ENCODE measurements at places on chromosomes 7 and 10.

DNA sequence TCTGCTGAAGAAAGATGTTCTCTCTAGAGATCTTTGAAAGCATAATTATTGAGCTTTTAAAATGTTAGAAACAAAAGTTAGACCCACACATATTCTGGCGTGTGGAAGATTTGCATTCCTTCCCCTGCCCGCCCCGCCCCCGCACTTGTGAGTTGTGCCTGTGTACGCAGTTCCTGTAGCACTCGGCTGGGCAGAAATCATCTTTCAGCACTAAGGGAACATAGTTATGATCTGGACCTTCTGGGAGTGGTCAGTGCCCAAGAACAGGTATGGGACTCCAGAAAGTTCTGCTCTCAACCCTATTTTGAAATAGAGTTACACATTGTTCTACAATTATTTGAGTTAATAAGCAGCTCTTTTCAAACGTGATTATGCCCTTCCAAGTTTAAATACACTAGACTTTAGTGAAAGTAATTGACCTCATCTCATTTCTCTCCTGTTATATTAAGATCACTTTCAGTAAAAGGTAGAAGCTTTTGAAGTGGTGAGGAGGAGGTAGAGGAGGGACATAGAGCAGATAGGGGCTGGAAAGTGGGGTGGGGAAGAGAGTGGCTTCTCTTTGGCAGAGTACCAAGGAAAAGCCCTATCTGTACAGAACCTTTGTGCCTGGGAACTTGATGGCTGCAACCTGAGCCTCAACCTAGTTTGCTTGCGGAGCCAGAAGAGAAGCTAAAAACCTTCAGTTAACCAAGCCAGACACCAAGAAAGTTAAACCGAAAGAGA lies 5.7 kb downstream of the BLVRA start:
- peak; percentile 33 for DNase-seq
- no peaks in the 10 kb centered on the region for H3K36me3 ChIP-seq
- peaks cover 50% of the 10 kb centered on the region for H3K4me1 ChIP-seq
- peak overlapping the region; percentile 41 for H3K27ac ChIP-seq
- no peaks in the 10 kb centered on the region for H3K27me3 ChIP-seq

GRCh38 chr10:47401874-47402640 lies 18.0 kb upstream of the ZNF488 start:
- DNase-seq: no peak
- no peak overlapping the region for H3K27ac ChIP-seq
- H3K27me3 ChIP-seq: peaks cover 8% of the 10 kb centered on the region
- no peak overlapping the region for H3K4me3 ChIP-seq
- H3K4me1 ChIP-seq: no peaks in the 10 kb centered on the region

GRCh38 chr7:43111630-43112458 lies 603 bp upstream of the HECW1 start:
- no peak overlapping the region for H3K4me3 ChIP-seq
- no peak overlapping the region for H3K27ac ChIP-seq
- H3K27me3 ChIP-seq: peaks cover 64% of the 10 kb centered on the region
- no peaks in the 10 kb centered on the region for H3K36me3 ChIP-seq

- no peaks in the 10 kb centered on the region for H3K27me3 ChIP-seq
- H3K36me3 ChIP-seq: no peaks in the 10 kb centered on the region
- no peak for DNase-seq
Measured at GRCh38 chr10:98878921-98879320, 356.7 kb downstream of the HPSE2 start.

- H3K27me3 ChIP-seq: no peaks in the 10 kb centered on the region
- H3K4me1 ChIP-seq: peaks cover 1% of the 10 kb centered on the region
- H3K36me3 ChIP-seq: peaks cover 5% of the 10 kb centered on the region
- no peak for DNase-seq
- H3K27ac ChIP-seq: no peak overlapping the region
- H3K4me3 ChIP-seq: no peak overlapping the region
Measured at GRCh38 chr10:73263693-73264347, 11.4 kb upstream of the MRPS16 start.

DNA sequence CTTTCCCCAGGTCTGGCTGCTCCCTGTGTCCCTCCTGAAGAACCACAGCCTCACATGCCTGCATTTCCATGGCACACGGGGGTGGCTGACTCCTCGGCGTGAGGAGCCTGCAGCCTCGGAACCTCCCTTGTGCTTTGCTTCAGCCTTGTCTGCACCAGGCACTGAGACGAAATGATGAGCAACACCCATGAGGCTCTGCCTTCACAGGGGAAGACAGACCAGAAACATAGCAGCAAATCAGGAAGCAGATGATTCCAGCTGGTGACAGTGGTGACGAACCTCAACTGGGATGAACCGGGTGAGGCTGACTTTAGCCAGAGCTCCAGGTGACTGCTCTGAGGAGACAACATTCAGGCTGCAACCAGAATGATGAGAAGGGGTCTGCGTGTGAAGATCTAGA lies 84.5 kb upstream of the SMNDC1 start:
- H3K27me3 ChIP-seq: peaks cover 2% of the 10 kb centered on the region
- peaks cover 2% of the 10 kb centered on the region for H3K36me3 ChIP-seq
- H3K4me3 ChIP-seq: no peak overlapping the region
- H3K4me1 ChIP-seq: peaks cover 16% of the 10 kb centered on the region
- no peak for DNase-seq

DNA sequence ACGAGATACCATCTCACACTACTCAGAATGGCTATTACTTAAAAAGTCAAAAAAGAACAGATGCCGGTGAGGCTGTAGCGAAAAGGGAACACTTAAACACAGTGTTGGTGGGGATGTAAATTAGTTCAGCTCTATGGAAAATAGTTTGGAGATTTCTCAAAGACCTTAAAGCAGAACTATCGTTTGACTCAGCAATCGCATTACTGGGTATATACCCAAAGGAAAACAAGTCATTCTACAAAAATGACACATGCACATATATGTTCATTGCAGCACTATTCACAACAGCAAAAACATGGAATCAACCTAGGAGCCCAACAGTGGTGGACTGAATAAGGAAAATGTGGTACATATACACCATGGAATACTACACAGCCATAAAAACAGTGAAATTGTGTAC lies 56.9 kb downstream of the SAMD9 start:
- no peak for DNase-seq
- H3K4me1 ChIP-seq: no peaks in the 10 kb centered on the region
- no peak overlapping the region for H3K4me3 ChIP-seq
- peaks cover 3% of the 10 kb centered on the region for H3K27me3 ChIP-seq
- H3K36me3 ChIP-seq: no peaks in the 10 kb centered on the region

DNA sequence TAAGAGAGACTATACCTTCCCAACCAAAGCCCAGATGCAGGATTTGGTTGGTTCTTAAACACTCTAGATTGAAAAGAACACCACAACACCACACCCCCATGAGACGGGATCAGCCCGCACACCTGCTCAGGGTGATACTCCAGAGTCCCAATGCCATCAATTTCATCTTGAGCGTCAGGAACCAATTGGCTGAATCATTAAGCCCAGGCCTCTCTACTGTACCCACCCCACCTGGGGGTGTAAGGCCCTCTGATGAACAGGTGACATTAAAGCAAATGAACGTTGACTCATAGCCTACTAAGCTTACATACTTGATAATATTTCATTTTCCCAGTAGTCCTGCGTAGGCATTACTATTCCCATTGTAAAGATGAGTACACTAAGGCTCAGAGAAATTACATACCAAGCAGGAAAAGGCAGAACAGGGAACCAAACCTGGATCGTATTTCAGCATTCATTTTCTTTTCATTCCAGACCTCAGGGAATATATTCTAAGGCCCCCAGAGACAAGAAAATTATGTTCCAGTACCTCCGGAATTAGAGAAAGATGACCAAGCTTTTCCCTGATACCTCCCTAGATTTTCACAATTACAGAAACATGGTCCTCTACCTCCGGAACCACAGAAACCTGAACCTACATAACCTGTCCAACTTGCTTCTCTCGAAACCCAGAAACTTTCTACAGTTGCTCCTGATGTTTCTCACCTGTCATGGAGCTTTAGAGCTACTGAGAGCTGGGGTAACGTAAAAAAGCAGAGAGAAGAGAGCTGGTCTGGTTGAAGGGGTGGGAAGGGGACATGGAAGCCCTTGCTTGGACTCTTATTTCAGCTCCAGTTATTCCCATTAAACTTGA lies 43.1 kb upstream of the KDM7A start:
- H3K36me3 ChIP-seq: no peaks in the 10 kb centered on the region
- peaks cover 29% of the 10 kb centered on the region for H3K4me1 ChIP-seq
- no peaks in the 10 kb centered on the region for H3K27me3 ChIP-seq
- H3K4me3 ChIP-seq: no peak overlapping the region

DNA sequence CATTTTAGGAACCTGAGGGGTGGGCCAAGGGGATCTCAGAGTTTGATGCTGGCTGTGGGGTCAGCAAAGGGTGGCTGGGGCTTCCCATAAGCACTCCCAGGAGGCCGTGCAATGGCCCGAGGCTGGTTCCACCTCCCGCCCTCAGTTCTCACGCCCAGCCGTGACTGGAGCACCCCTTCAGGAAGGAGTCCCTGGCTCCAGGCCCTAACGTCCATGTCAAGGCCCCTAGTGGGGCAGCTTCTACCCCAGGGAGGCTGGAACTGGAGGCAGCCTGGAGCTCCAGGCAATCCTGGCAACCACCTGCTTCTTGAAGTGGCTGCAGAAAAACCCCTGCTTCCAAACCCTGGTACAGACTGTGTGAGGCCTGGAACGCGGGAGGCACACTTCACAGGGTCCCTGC lies 165.5 kb downstream of the DIP2C start:
- H3K4me1 ChIP-seq: no peaks in the 10 kb centered on the region
- DNase-seq: no peak
- H3K27me3 ChIP-seq: peaks cover 28% of the 10 kb centered on the region
- H3K27ac ChIP-seq: no peak overlapping the region
- no peak overlapping the region for H3K4me3 ChIP-seq

- no peak overlapping the region for H3K27ac ChIP-seq
- H3K4me1 ChIP-seq: no peaks in the 10 kb centered on the region
- no peak overlapping the region for H3K4me3 ChIP-seq
- DNase-seq: no peak
Measured at GRCh38 chr7:113217314-113217713, 99.0 kb upstream of the SMIM30 start.

DNA sequence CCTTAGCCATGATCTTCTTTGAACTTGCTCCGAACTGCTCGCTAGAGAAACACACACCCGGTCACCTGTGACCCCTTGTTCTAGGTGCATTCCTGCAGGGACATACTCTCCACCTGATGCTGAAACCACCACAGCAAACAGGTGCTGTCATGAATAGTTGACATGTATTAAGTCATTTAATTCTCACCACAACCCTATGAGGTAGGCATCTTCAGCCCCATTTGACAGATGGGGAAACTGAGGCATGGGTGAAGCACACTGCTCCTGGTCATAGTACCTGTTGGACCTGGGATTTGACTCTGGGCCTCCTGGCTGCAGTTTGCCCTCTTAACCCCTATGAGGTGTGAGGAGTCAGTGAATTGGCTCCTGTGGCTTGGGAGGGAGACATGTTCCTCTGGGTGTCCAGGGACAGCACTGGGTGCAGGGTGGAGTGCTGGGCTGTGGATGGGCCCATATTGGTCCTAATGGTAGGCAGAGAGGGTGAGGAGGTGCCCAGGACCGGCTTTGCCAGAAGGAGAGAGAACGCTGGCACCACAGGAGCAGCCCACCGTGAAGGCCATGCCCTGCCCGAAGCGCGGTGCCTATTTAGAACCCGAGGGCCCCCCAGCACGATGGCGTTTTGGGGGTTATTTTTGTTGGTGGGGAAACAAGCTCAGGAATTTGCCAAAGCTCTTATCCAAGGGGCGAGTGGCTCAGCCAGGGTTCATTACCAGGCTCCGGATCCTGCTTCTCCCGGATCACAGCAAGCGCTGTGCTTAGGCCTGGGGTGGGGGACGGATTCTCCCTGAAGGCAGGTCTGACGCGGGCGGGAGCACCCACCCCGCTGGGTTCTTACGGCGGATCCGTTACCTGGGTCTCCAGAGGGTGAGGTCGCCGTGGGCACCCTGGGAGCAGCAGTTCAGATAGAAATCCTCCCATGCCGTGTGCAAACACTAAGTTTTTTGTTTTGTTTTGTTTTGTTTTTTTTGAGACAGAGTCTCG lies 52.3 kb downstream of the GLRX3 start:
- peaks cover 9% of the 10 kb centered on the region for H3K4me1 ChIP-seq
- H3K27me3 ChIP-seq: peaks cover 9% of the 10 kb centered on the region
- no peak for DNase-seq
- H3K4me3 ChIP-seq: no peak overlapping the region
- H3K27ac ChIP-seq: no peak overlapping the region

DNA sequence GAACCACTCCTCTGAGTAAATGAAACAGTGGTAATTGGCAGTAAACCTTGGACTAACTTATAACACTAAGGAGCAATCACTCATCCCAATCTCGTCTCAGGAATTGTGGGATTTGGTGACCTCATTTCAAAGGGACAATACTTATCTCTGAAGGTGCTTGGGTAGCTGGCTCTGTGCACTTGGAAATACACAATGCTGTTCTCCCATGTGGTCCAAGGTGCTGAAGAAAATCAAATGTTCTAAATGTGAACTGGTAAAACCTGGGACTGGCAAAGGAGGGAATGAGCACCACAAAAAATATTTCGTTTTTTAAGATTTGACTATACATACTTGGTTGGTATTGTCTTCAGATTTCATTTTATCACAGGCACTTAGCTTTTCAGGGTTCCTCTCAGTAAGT lies 1193.0 kb downstream of the SORCS1 start:
- no peaks in the 10 kb centered on the region for H3K27me3 ChIP-seq
- no peak for DNase-seq

DNA sequence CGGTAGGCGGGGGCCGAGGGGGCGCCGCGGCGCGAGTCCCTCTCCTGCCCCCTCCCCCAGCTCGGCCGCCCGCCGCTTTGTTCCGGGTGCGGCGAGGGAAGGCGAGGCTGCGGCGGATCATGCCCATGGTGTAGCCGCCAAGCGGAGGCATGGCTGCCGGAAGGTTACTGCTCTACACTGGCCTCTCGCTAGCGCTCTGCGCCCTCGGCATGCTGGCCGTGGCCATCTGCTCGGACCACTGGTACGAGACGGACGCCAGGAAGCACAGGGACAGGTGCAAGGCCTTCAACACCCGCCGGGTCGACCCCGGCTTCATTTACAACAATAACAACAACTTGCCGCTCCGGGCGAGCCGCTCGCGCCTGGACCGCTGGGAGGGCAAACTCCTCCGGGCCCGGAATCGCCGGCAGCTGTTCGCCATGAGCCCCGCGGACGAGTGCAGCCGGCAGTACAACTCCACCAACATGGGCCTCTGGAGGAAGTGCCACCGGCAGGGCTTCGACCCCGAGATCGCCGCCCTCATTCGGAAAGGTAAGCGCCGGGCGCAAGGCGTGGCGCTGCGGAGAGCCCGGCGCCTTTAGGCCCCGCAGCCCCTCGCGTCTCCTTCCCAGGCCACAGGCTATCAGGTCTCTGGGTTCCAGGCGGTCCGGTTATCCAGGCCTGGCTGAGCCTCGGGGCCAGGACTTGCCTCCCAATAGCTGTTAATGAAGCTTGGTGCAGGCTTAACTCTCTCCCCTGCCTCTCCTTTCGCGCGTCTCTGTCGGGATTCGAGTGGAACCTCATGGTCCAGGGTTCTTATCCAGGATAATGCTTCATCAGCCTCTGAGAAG lies 513 bp downstream of the TMEM178B start:
- H3K27ac ChIP-seq: no peak overlapping the region
- peaks cover 10% of the 10 kb centered on the region for H3K4me1 ChIP-seq
- peak overlapping the region; percentile 84 for H3K4me3 ChIP-seq
- peak; percentile 10 for DNase-seq
- peaks cover 38% of the 10 kb centered on the region for H3K27me3 ChIP-seq

GRCh38 chr10:133388973-133389818 lies 4.8 kb upstream of the MTG1 start:
- H3K36me3 ChIP-seq: peaks cover 2% of the 10 kb centered on the region
- no peaks in the 10 kb centered on the region for H3K27me3 ChIP-seq
- H3K27ac ChIP-seq: peak overlapping the region; percentile 95
- H3K4me3 ChIP-seq: peak overlapping the region; percentile 86
- H3K4me1 ChIP-seq: peaks cover 16% of the 10 kb centered on the region
- no peak for DNase-seq

GRCh38 chr10:110368556-110368955 lies 63.8 kb upstream of the SMNDC1 start:
- H3K27ac ChIP-seq: no peak overlapping the region
- H3K4me1 ChIP-seq: no peaks in the 10 kb centered on the region
- no peaks in the 10 kb centered on the region for H3K36me3 ChIP-seq
- H3K27me3 ChIP-seq: no peaks in the 10 kb centered on the region

Measured in naive thymus-derived CD8-positive, alpha-beta T cell (primary cell).